T-cell (primary cell): ENCODE measurements at places on chromosomes 6 and 20. TPM values are rescaled to one million over a fixed set of nuclear protein-coding genes. Genes with fewer than 3 reads are reported as not detected.

GRCh38 chr6:144566868-144567615 lies 281.9 kb downstream of the UTRN start:
- no peak for DNase-seq

GRCh38 chr20:39717936-39718335 lies 755.8 kb downstream of the DHX35 start:
- no peak for DNase-seq

DNA sequence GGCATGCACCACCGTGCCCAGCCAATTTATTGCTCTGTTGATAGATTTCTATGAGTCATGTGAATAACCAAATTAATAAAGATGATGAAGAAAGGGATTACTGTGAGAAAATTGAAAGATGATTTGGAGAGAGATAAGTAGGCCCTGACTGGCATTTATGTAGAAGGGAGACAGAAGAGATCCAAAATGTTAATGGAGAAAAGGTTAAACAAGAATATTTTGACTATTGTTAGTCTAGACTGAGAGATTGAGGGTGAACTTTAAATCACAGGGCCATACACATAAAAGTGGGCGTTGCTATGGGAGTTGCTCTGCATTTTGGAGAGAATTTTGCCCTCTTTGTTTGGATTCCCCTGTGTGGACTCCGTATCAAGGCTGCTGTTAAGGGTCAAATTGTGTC lies 68.9 kb upstream of the SCAF8 start:
- no peak for DNase-seq

GRCh38 chr6:149200282-149200945 lies 117.1 kb upstream of the TAB2 start:
- DNase-seq, result no peak

- DNase-seq, result no peak
Measured at GRCh38 chr6:128487055-128487454, 33.3 kb downstream of the PTPRK start.

GRCh38 chr6:27896398-27896796 lies 15.8 kb downstream of the OR2B2 start:
- DNase-seq, result no peak

DNA sequence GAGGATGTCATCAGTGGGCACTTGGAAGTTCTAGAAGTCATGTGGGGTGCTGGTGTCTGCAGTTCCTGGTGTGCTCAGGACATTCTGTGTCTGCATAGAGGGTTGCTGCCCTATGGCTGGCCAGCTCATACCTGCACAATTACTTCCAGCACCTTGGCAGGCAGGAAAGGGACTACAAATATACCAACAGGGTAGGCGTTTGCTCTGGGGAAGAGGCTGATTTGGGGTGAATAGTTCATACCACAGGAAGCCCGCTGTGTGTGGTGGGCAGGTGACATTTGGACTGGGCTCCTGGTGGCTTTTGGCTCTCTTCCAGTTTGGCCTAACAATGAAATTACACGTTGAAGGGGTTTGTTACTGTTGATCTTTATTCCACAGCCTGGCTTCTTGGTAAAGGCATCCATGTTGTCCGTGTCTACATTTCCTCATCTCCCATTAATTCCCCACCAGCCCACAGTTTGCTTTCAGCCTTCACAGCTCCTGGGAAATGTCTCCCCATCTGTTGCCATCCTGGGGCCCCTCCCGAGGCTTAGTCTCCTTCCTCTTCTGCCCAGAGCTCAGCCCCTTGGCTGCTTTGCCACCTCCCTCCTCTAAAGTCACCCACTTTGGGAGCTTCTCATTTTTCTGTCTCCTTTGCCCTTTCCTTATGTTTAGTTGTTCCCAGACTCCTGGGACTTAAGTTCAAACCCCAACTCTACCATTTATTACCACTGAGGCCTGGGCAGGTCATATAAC lies 88.1 kb downstream of the RSPH3 start:
- DNase-seq, result no peak

DNA sequence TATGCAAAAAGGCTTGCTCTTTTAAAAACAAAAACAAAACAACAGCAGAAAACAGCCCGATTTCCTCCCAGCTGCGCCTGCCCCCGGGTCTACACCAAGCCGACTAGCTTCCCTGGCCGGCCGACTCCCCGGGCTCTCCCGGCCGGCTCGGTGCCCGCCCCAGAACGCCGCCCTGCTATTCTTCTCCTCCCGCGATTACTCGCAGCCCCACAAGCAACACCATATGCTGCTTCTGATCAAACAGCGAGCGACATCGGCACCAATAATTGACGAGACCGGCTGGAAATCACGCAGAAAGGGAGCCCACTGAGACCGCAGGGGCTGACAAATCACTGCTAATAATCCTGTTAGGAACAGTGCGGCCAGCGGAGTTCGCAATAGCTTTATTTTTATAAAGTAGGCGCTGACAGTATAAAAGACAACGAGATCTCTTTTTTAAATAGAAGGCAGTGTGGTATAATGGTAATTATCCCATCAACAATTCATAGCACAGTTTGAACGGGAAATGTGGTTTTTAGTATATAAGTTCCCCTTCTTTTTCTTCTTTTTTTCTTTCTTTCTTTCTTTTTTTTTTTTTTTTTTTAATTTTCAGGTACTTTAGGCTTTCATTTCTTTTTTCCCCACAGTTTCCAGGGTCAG lies 3.3 kb downstream of the SIM1 start:
- DNase-seq, result no peak

DNA sequence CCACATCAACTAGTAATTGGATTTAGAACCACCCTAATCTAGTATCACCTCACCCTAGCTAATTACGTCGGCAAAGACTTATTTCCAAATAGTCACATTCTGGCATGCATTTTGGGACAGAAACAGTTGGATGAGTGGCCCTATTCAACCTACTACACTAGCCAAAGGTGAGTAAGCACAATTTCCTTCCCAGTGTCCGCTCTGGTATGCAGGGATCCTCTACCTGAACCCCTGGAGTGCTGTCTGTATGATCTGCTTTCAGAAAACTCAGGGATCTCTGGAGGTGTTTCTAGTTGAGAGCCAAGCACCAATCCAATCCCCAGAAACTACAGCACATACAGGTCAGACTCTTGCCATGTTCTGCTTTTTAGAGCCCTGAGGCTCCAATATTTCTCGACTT lies 717.4 kb upstream of the MANEA start:
- DNase-seq, result no peak

GRCh38 chr6:11292091-11292490 lies 59.6 kb upstream of the NEDD9 start:
- DNase-seq, result no peak

DNA sequence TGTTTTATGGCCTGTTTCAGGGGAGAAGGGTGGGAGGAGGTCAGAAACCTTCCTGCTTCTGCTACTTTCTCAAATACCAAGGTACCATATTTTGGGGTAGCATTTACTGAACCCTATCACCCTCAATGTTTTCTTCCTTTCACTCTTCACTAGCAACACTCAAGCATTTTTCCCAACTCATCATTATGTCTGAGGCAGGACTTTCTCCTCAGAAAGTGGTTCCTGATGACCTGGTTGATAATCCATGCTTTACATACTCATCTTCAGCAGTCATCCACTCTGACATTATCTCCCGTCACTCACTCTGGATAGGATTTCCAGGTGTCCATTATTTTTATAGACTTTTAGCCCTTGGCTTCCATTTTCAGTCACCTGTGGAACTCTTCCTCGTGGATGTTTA lies 21.1 kb downstream of the ZNF292 start:
- DNase-seq, result no peak

NKX2-2 gene
- total RNA-seq, result not detected

C20orf204 gene
- 4.5 TPM for total RNA-seq
